Lower leg skin (tissue), 4 donors: ENCODE measurements at places on chromosomes 3 and 15. TPM values are rescaled to one million over a fixed set of nuclear protein-coding genes. Genes with fewer than 3 reads are reported as not detected.

GRCh38 chr15:88100181-88100580, 156.4 kb downstream of the NTRK3 start:
- DNase-seq, result peak; percentile 26

GRCh38 chr3:193983846-193984818, 151.8 kb upstream of the HES1 start:
- peak; percentile 85 for DNase-seq

GRCh38 chr3:59563966-59564365, 514.1 kb upstream of the CFAP20DC start:
- no peak for DNase-seq

Gene ANKUB1
- total RNA-seq, result not detected

DNA sequence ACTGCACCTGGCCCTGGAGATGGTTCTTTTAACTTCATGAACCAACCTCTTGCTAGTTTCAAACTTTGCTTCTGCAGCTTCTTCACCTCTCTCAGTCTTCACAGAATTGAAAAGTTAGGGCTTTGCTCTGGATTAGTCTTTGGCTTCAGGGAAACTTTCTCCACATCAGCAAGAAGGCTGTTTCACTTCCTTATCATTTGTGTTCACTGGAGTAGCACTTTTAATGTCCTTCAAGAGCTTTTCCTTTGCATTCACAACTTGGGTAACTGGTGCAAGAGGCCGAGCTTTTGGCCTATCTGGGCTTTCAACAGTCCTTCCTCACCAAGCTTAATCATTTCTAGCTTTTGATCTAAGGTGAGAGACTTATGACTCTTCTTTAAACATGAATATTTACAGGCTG, 15.7 kb upstream of the TM2D3 start:
- no peak for DNase-seq

- no peak for DNase-seq
Measured at GRCh38 chr3:162540421-162540820, 1043.8 kb downstream of the OTOL1 start.

DNA sequence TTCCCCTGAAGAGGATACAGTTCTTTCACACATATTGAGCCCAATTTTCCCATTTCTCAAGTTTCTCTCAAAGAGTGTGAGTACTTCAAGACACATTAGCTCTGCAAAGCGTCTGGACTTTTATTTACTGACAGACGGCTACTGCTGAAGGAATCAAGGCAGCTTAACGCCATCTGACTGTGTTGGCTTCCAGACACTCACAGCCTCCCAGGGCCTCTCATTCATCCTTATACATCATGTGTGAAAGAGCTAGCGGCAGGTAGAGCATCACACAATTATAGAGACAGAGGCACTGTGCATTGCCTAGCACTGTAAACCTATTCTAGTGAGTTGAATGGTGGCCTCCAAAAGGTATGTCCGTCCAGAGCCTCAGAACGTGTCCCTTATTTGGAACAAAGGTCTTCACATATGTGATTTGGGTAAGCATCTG, 284.1 kb upstream of the STT3B start:
- no peak for DNase-seq

Gene PLSCR5
- total RNA-seq, result not detected

Gene ZBTB47
- total RNA-seq, result 25.8 TPM

GRCh38 chr3:31929826-31930502, 51.1 kb downstream of the OSBPL10 start:
- DNase-seq, result no peak

Gene CCRL2
- 0.46 TPM for total RNA-seq

- DNase-seq, result no peak
Measured at GRCh38 chr3:187136936-187137335, 2.4 kb downstream of the RPL39L start.

Gene ARGFX
- not detected for total RNA-seq

Gene CCR9
- total RNA-seq, result 0.25 TPM

GRCh38 chr3:169699536-169700050, 36.1 kb upstream of the MECOM start:
- DNase-seq, result no peak

DNA sequence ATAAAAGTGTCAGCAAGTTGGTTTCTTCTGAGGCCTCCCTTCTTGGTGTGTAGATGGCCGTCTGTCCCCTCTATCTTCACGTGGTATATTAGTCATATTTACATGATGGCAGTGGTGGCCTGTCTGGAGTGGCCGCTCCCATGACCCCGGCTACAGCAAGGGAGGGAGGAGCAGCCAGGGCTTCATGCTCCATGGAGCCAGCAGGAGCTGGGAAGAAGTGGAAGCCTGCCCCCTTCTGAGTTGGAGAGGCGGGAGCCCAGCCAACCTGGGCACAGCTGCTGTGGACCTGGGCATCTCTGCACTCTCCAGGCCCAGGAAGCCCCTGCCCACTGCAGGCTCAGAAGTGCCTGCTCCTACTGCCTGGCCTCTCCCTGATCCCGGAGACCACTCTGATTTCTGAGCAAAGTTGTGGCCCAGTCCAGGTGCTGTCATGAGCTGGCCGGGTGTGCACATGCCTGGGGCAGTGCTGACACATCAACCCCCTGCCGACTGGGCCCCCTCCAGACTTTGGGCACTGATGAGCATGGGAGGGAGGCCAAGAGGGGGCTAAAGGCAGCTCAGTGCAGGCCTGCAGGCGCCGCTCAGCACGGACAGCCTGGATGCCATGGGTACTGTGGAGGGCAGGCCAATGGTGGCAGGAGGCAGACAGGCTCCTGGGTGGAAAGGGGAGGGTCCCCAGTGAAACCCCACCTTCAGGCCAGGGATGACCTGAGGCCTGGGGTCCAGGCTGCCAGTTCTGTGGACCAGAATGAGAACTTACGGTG, 84.8 kb downstream of the SERPINI1 start:
- peak; percentile 69 for DNase-seq

DNA sequence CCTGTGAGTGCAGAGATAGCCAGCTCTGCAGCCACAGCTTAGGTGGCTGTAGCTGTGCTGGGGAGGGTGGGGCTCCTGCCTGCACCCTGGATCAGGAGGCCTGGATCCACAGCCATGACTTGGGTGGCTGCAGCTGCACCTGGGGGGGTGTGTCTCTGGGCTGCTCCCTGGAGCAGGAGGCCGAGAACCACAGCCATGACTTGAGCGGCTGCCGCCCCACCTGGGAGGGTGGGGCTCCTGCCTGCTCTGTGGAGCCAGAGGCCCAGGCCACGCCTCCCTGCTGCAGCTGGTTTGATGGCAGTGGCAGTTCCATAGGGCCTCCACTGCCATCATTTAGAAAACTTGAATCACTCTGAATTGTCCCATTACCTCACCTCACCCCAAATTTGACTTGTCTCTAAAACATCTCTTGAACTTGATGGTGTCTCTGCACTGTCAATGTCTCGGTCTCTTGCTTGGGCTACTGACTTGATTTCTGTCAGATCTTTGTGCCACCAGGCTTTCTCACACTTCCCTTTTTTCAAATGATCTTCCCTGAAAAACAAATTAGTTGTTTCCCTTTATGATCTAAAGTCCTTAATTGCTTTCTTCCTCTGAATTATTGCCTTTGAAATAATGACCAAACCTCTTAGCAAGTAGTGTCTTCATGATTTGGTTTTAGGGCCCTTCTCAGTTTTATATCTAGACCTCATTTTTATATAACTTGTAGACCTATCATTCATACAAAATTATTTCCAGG, 313.2 kb upstream of the MME start:
- no peak for DNase-seq

- no peak for DNase-seq
Measured at GRCh38 chr3:37812499-37812896, 49.2 kb upstream of the CTDSPL start.

Gene PYGO1
- total RNA-seq, result 2.9 TPM

- no peak for DNase-seq
Measured at GRCh38 chr3:140316868-140317400, 360.9 kb upstream of the TRIM42 start.

DNA sequence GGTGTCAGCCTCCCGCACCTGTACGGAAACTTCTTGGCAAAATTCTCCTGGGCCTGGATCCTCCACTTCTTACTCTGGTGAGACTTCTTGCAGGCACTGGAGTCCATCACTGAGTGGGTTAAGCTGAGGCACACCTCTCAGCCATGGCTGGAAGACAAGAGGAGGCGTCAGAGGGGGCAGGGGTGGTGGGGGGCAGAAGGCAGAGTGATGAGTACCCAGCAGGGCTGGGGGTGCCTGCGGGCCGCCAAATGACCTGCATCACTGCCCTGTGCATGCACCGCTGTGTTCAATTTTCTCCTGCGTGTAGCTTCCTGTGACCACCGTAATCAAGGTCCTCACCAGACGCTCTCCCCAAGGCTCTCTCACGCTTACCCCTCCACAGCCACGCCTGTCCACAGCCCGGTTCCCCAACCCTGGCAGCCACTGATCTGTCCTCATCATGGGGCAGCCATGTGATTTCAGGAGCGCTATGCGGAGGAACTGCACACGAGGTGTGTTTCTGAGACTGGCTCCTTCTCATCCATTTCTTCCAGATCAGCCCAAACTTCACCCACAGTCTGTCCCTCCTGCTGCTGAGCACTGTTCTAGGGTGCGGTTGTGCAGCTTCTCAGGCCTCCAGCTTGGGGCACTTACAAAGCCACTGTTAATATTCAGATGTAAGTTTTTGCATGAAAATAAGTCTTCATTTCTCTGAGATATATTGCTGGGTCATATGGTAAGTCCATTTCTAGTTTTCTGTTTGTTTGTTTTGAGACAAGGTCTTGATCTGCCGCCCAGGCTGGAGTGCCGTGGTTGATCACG, 5.2 kb downstream of the C3orf22 start:
- peak; percentile 65 for DNase-seq

GRCh38 chr15:84035399-84035766, 200.2 kb upstream of the GOLGA6L4 start:
- DNase-seq, result no peak

DNA sequence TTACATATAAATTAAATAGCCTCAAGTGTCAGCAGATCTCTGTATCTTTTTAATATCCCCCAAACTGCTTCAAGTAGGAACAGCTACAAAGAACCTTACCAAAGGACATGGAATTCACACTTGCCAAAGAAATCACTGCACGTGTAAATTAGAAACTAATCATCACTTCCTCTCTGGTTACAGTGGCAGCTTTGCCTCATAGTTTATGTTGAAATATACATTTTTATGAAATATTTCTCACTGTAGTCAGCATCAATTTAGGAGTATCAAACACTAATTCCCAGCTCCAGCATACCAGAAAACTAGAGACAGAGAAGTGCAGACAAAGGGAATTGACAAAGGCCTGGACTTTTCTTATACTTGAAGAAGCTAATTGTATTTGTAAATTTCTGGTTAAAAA, 260.9 kb downstream of the TIGIT start:
- no peak for DNase-seq

GRCh38 chr3:133742351-133743091, 3.7 kb upstream of the TF start:
- DNase-seq, result no peak

DNA sequence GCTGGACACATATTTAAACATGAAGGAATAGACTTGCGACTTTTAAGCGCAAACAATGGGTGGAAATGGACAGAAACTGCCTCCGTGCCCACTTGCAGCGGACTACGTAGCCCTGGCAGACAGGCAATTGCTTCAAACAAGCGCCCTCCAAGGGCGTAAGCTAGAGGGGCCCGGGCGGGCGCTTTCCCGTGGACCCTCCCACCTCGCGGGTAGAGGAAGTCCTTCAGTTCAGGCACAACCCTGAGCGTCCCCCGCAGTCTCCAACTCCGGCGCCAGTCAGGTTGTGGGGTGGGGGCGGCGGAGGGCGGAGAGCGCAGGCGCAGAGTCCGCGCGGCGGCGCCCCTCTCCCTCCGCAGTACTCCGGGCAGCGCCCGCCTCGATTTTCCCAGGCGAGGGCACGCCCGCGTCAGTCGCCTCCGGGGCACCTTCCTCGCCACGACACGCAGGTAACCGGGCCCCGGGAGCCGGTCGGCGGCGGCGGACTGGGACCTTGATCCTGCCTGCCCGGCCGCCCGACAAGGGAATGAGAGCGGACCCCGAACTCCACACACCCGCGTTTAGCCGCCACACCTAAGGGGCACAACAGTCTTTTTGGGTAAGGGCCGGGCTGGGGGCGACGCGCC, at the start of gene SLC35G2:
SLC35G2 (plus strand) TSS at position 358 of the 623 bp plus-strand sequence. CDS start 35,335 bp downstream, outside the sequence.
- DNase-seq, result peak; percentile 18

Gene MYO9A
- 53.4 TPM for total RNA-seq

GRCh38 chr15:58383876-58384275, 47.9 kb upstream of the LIPC start:
- DNase-seq, result no peak

DNA sequence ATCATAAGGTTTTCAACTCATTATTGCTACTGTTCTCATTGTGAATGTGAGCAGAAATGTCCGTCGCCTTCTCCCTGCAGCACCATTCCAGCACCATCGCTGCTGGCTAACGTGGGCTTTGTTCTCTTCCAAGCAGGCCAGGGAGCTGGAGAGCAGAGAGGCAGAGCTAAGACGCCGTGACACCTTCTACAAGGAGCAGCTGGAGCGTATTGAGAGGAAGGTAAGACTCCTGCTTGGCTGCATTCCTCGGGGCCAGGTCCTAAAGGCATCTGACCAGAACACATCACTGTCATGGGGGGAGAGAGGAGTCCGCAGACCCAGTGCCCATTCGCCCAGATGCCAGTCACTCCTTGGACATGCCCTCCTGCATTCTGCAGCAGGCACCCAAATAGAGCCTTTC, 130.4 kb upstream of the PLXNA1 start:
- no peak for DNase-seq

Gene CASR
- not detected for total RNA-seq

DNA sequence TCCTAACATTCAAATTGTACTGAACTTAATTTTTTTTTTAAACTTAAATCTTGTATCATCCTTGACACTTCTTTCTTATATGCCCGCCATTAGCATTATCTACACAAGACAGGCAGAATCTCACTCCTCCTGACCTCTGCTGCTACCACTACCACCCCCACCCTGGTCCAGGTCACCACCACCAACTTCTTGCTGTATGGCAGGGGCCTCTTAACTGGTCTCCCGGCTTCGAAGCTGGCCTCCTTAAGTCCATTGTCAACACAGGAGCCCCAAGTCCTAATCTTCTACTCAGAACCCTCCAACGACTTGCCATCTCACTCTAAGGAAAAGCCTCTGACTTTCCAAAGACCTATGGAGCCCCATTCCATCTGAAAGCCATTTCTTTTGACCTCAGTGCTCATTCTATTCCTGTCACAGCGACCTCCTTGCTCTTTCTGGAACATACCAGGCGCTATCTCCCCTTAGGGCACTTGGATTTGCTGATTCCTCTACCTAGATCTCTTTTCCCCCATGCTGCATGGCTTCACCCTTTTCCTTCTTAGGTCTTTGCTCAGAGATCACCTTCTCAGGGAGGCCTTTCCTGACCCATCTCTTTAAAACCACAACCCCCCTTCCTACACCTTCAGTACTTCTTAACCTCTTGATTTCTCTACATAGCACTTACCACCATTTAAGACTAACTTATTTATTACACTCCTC, 2.6 kb downstream of the PRC1 start:
- no peak for DNase-seq
